ENCODE measurements at places on chromosomes 5 and 9.

GRCh38 chr9:91803151-91803940 is 146.7 kb downstream of the ROR2 start:
- DNase-seq, result no peak

GRCh38 chr5:159913048-159913447 is 3.2 kb upstream of the ADRA1B start:
- no peak for DNase-seq

GRCh38 chr5:57650360-57651069 is 167.9 kb upstream of the ACTBL2 start:
- DNase-seq, result no peak

- DNase-seq, result no peak
These were observed 310.2 kb downstream of the PDE4D start for GRCh38 chr5:59583151-59583809.

- DNase-seq, result no peak
These were observed 94.3 kb downstream of the RPS23 start for GRCh38 chr5:82183828-82184227.

DNA sequence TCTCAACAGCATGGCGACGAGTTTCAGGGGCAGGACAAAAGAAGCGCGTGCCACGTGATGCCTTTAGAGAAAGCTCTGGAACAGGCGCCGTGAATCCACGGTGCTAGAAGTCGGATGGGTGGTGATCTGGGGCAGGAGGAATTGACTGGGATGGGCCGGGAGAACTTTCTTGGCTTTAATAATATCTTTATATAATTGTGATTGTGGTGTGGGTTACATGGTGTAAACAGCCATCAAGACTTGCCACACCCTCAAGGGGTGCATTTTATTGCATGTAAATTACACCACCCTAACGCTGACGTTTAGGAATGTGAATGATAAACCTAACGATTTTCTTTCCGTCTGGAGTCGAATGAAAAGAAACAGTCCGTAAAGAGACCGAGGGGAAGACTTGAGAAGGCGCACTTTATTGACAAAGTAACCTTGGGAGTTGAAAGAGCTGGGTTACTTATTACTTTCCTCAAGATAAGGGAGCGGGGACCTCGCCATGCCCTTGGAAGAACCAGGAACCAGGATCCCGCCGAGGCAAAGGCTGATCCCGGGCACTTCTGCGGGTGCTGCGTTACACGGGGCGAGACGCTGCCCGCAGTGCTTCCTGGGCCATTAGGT is 8.5 kb downstream of the NRARP start:
- DNase-seq, result no peak

- no peak for DNase-seq
These were observed 390.5 kb downstream of the ZNF608 start for GRCh38 chr5:124355928-124356327.

DNA sequence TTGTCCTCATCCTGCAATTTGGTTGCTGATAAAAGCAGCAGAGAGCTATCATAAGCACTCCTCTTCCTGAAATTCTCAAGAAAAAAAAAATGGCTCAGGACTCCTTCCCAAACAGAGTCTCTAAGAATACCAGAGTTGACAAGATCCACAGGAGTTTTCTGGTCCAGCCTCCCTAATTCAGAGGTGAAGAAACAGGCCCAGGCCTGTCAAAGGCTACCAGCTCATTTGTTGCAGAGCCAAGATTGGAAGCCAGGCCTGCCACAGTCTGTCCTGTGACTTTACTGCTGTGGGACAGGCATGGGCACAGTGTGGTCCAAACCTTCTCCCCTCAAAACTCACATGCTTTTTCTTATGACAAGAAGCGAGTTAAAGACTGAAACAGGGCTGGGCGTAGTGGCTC is 41.5 kb downstream of the NIPSNAP3B start:
- DNase-seq, result no peak

GRCh38 chr9:8978334-8978733 is 1178.8 kb upstream of the DMAC1 start:
- no peak for DNase-seq

DNA sequence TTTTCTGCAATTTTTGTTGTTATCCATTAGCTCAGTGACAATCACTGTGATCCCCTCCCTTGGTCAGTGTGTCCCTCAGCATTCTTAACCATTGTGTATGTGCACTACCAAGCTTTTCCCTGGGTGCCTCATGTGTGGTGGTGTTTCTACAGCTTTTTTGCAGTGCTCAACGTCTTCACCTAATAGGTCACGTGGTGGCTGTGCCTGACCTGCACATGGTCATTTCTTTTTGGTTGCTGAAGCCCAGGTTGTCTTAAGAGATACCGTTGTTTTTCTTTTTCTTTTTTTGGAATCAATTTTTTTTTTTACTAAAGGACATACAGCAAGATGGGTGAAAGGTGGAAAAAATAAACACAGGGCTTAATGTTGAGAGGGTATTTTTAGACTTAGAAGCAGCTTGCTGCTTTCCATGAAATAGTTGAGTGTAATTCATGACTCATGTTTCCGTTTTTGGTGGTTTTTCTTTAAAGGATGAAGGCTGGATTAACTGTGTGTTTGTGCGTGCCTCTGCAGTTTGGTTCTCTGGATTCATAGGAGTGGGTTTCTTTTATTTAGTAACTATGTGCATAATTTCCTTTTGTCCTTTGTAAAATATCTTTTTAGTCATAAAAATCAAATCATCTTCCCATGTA is 22.2 kb downstream of the SH3GL2 start:
- DNase-seq, result no peak

DNA sequence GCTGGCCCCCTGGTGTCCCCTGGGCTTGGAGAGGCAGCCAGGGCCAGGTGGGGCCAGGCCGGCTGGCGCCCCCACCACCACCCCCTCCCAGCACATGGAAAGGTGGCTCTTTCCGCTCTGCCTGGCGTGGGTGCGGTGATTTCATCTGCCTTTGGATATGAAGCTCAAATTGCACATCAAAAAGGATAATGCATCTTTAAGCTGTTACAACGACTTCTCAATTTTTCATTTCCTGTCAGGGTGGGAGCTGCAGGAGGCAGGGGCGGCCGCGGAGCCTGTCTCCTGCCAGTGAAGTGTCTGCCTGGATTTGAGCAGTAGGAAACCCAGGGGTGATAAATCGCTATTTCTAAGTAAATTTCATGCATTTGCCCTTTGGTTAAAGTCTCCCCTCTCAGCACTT is 169.2 kb upstream of the MVB12B start:
- DNase-seq, result no peak

All from stimulated activated CD8-positive, alpha-beta memory T cell treated with anti-CD3 and anti-CD28 coated beads, Interleukin-12 subunit alpha, Interleukin-12 subunit beta, amount 100 ng/mL, for 4 hours (primary cell).